ENCODE measurements at places on chromosomes 3 and 15.

DNA sequence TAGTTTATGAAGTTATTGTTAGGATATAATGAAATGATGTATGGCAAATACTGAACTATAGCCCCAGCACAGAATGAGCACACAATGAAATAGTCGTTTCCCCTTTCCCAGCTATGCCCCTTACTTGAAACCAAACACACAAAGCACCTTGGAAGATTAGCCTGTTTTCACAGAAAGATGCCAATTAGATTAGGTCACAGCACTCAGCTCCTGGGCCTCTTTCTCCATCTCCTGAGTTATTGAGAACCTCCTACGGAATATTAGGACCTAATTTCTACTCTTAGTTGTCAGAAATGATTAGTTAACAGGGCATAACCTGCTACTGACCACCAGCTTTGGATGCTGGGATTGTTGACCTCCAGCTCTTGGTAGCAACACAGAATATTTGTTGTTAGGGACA lies 269.4 kb upstream of the ROPN1 start:
- DNase-seq = peak; percentile 28

- no peak for DNase-seq
These were observed 18.6 kb downstream of the UBE2Q2 start for GRCh38 chr15:75861750-75862402.

DNA sequence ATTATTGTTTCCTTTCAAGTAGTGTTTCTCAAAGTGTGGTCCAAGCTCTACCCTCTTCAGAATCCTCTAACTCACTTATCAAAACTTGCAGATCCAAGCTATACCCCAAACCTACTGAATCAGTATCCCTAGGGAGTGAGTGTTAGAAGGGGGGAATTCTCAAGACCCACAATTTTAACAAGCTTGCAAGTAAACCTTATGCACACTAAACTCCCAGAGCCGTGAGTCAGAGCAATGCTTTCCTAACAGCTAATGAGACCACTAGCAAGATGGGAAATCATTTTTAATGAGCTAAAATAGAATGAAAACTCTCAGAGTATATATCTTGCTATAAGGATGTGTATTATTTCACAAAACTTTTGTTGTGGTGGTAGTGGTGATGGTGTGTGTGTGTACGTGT lies 41.1 kb upstream of the SRGAP3 start:
- no peak for DNase-seq

DNA sequence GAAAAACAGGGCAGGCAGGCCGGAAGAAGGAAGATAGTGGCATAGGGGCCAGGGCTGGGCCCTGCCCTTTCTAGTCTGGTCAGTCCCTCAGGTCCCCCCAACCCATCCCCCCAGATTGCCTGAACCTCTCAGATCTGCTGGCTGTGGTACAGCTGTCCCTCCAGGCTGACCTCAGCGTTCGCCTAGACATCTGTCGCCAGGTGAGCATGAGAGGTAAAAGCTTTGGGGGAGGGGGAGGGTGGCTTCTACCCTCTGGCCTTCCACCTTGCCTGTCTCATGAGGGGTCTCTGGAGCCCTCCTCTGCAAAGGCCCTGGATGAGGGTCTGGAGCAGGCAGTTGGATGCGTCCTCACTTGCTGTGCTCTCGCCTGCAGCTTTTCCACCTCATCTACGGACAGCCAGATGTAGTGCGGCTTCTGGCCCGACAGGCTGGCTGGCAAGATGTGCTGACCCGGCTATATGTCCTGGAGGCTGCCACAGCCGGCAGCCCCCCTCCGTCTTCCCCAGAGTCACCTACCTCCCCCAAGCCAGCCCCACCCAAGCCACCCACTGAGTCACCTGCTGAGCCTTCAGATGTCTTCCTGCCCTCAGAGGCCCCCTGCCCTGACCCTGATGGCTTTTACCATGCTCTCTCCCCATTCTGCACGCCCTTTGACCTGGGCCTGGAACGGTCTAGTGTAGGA lies 20.2 kb downstream of the NBEAL2 start:
- DNase-seq = no peak

GRCh38 chr3:125069452-125069851 lies 13.7 kb upstream of the HEG1 start:
- DNase-seq = no peak

- no peak for DNase-seq
These were observed 116.2 kb upstream of the LRRFIP2 start for GRCh38 chr3:37290551-37290950.

DNA sequence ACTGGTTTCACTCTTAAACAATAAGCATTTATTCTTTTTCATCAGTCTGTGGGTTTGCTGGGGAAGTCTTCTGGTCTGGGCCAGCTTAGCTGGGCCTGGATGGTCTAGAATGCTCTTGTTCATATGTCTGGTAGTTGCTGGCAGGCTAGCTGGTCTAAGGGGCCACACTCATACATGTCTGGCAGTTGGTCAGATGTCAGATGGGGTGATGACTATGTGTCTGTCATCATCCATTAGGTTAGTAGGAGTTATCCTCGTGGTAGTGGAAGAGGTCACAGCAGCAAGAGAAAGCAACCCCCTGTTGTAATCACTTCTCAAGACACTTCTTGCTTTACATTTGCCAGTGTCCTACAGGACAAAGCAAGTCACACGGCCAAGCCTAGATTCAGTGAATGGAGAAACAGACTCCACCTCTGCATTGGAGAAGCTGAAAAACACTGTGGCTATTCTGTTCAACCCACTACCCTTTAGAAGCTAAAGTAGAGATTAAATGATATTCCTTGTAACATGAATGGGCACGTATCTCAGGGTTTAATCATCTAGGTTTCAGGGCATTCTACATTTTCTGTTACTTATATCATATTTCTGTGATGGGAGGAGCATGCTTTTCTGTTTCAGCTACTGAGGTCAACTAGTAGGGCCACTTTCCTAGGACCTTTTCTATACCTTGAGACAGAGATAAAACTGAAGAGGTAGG lies 5.5 kb upstream of the ARID3B start:
- DNase-seq = peak; percentile 86

- no peak for DNase-seq
These were observed 12.5 kb downstream of the SPINK8 start for GRCh38 chr3:48320996-48321395.

DNA sequence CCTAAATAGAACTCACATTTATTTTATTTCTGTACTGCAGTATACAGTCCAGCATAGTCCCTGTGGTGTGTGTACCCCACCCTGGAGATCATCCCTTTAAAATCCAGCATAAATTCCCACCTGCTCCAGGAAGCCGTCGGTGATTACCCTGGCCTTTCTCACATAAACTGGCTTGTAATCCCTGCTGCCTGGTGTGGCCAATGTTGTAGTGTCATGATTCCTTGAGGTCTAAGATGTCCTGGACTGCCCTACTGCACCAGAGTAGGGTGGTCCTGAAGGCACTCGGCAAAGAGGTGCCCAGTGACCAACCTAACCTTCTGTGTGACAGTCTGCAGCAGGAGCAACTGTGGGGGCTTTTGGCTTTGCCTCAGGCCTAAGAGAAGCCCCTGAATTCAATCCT lies 58.9 kb downstream of the ITGA11 start:
- no peak for DNase-seq

GRCh38 chr3:26562021-26562768 lies 60.4 kb upstream of the LRRC3B start:
- no peak for DNase-seq

DNA sequence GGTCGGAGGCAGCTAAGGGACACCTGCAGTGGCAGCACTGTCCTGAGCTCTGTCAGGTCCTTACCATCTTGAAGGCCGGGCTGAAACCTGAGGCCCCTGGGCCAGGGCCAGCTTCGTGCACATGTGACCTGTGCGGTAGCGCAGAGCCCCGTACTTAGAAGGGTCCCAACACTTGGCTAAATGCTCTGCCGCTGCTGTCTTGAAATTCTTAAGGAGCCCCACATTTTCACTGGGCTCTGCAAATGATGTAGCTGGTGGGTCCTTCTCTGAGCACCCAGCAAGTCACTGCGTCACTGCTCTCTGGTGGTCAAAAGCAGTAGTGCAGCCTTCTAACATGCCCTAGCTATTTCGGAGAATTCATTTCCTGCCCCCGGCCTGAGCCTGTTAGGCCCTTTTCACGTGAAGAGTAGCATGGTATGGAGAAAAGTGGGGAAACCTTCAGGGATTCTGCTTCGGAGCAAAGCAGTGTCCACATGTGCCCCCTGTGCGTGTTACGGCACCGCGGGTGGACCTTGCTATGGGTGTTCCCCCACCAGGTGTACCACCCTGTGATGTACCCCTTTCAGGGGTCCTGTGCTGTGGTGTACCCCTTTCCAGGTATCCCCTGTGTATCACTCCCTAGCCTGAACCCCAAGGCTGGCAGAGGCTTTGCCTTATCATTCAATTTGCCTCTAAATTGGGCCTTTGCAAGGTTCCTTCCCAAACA lies 79.7 kb downstream of the TMEM266 start:
- DNase-seq = peak; percentile 34

- DNase-seq = peak; percentile 46
These were observed 42.9 kb downstream of the SMAD3 start for GRCh38 chr15:67108122-67108961.

GRCh38 chr3:123008840-123009239 lies 18.7 kb downstream of the SEMA5B start:
- DNase-seq = no peak

DNA sequence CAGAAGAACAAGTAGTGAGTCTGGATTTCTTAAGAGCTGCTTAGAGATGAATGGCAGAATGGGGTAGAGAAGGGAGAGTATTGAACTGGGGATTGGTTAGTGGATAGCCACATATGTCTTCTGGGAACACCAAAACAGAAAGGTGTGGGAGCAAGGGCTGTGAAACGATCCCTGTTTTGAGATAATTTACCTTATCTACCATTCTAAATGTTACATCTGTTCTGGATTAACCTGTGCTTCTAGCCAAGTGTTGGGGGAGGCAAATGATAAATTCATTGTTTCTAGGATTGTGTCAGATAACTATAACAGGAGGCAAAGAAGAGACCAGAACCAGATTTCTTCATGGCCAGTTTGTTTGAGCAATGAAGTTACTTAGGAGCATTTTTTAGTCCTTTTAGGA lies 8.4 kb downstream of the NR1D2 start:
- no peak for DNase-seq

DNA sequence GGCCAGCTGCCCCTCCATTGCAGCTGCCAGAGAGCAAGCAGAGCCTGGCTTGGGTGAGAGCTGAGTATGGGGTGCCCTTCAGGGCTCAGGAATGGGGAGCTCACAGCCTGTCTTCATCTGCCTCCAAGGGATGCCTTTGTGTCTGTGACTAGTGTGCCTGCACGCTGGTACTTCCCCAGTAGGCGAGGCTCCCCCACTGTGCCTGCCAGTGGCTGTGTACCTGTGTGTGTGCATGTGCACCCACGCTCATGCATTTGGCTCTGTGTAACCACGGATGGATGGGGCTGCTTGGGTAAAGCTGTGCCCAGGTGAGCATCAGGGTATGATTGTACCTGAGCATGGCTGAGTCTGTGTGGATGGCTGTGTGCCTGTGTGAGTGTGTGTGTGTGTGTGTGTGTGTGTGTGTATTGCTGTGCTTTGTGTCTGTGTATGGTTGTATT lies 2.3 kb upstream of the GRM2 start:
- DNase-seq = no peak

- no peak for DNase-seq
These were observed 295.8 kb upstream of the LYSMD4 start for GRCh38 chr15:100029045-100029444.

GRCh38 chr3:3082234-3082924 lies 27.8 kb downstream of the IL5RA start:
- no peak for DNase-seq

GRCh38 chr3:67647390-67647878 lies 7.0 kb downstream of the SUCLG2 start:
- DNase-seq = peak; percentile 99
